ENCODE measurements at places on chromosomes 4 and X.

- DNase-seq, result peak; percentile 52
Measured at GRCh38 chrX:97563531-97564133, 679.9 kb downstream of the RPA4 start.

DNA sequence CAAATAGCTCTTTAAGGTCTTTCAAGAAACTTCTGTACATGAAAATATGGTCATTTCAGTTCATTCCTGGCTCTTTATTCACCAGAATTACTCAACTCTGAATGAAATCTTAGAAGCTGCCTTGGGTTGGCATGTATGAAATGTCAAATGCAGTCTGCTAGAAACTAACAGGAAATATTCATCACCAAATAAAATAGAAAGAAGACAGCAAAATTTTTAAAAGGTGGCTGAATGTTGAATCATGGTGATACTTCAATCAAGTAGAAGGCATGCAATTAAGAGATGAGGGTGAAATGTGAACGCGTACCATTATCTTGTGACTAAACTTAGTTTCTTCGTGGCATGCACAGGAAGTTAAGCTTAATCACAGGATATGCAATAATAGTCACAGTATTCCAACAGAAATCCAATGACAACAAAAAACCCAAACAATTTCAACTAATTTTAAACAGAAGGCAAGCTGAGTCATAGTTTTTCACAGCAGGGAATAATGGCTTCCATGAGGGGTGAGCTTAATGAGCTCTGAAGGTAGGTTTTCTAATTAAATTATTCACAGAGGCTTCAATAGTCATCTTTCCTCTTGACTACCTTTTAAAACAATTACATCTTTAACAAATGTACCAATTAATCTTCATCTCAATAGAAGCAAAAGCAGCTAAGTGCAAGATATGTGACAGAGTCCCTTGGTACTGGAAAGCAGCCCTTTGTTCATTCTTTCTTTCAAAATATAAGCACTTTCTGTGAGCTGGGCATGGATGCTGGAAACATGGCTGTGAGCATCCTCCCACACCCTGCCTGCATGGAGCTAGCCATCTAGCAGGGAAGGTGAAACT, 44.5 kb downstream of the SCFD2 start:
- DNase-seq, result no peak

DNA sequence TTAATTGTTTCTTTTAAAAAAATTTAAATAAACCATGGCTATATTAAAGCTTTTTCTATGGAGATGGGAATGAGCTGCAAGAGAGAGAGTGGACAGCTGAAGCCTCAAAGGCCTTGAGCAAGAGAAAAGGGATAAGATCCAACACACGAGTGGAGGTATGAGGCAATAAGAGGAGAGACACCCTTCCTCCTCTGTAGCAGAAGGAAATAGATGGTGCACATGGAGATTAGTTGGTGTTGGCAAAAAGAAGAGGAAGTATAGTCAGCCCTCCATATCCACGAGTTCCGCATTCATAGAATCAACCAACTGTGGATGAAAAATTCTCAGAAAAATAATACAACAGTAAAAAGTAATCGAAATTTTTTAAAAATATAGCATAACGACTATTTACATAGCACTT, 3.2 kb downstream of the CXorf38 start:
- DNase-seq, result peak; percentile 11

DNA sequence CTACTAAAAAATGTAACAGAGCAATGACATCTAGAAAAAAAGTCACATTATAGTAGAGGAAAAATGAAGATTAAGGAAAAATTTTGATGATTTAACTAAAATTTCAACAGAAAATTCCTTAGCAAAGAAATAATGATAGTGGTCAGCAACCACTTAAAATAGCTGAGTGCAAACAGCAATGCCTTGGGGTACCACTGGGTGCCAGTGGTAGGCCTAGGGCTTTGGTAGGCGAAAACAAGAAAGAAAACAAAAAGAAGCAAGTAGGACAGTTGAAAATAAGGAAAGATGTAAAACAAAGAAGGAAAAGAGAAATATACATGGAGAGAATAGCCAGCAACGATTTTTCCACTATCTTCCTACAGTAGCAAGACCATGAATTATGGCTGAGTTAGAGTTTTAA, 313.5 kb upstream of the IRS4 start:
- DNase-seq, result no peak

GRCh38 chr4:181731900-181732299, 511.3 kb upstream of the TENM3 start:
- no peak for DNase-seq

DNA sequence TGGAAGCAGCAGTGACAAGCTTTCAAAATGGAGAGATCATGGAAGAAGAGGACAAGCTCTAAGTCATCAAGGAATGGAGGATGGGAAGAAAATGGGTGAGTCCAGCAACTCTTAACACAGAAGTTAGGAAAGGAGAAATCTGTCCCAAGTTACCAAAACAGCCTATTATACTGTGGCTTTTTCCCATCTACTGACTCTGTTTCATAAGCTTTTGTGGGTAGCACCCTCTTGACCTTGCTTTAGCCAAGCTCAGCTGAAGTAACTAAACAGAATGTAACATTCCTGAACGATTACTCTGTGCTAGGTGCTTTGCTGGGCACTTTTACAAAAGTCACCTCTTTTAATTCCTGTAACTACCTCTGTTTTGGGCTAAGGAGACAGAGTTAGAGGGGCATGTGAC, 54.9 kb downstream of the MAP7D2 start:
- DNase-seq, result no peak

DNA sequence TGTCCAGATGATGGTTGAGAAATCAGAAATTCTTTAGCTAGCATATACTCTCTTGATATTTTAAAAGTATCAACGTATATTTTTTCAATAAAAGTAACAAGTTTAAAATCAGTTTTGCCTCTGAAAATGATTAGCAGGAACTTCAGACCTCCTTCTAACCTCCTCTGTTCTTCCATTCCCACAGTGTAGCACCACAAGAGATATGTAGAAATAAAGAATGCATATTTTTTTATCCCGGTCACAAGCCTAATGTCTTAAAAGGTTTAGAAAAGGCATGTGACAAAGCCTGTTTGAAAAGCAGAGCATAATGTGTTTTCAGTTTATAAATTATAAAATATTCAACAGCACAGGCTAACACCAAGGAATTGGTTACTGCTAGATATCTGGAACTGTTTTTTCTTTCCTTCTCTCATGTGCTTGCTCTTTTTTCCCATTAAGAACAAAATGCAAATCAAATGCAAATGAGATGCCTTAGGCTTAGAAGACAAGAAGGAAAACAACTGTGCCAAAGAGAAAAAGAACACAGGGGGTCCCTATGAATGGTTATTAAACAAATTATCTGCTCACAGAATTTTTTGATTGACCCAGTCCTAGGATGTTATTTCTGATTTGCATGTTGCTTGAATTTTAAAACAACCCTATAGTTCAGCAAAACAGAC, 351.7 kb upstream of the FAM241A start:
- no peak for DNase-seq

Measured in OCI-LY7 (cell line).